ENCODE measurements at places on chromosomes 1 and 21.

DNA sequence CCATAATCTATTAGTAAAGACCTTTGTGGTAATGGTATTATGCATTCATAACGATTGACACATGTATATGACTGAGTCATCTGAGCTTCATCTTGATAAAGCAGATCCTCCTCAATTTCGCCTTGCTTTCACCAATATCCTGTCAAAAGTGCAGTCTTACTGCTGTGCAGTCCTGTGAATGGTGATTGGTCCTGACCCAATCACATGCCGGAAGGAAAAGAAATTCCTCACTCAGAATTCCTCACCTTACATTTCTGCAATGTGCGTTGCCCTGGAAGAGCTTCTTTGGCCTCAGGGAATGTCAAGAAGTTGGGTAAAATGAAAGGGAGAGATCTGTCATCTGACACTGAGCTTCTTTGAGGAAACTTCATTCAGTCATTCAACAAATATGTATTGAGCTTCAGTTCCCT lies 121.0 kb upstream of the TSPAN2 start:
- no peak for DNase-seq

- no peak for DNase-seq
These were observed 16.0 kb downstream of the RRP1 start for GRCh38 chr21:43805275-43805800.

DNA sequence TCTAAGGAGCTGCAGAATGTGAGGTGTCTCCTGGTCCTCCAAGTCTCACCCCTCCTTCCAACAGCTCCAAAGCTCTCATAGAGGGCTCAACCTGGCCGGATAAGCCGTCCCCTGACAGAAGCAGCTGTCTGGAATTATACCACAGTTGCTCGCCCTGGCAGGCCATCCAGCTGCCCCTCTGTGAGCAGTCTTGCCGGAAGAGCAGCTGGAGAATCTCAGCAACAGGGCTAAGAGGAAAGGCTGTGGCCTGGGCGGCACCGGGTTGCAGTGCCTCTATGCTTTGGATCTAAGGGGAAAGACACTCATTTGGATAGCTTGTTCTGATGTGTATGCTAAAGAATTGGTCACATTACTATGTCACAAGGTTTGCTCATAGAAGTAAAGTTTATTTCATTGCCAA lies 12.4 kb downstream of the TMCC2 start:
- no peak for DNase-seq

- DNase-seq: no peak
These were observed 8.0 kb downstream of the RABGAP1L start for GRCh38 chr1:174167265-174167803.

GRCh38 chr1:233281711-233282581 lies 13.6 kb downstream of the PCNX2 start:
- no peak for DNase-seq

DNA sequence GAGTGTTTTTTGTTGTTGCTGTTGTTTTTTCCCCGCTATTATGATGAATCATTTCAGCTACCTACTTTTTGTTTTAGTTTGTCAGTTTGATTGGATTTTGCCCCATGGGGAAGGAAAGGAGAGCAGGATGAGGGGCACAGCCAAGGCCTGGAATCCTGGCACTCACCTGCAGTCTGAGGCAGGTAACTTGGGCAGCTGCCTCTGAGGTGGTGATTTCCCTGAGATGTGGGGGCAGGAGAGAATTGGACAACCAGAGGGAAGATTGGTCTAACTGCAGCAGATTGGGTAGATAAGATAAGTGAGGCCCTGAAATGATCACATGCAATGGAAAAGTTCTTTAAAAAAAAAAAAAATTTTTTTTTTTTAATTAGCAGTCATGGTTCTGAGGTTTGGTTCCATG lies 1.5 kb upstream of the LAX1 start:
- DNase-seq: no peak

DNA sequence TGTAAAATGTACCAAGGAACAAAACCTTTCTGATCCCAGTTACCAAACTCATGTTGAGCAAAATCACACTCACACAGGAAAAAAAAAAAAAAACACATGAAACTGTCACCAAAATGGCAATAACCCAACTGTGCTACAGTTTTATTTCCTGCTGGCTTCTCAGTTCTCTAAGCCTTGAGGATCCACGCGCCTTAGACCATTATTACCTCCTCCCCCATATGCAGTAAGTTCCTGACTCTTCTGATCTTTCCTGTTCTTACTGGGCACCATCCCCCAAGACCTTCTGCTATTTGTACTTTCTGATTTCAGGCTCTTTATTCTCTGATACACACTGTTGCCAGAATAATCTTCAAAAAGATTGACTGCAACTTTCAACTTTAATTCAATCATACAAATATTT lies 79.6 kb downstream of the SLC45A1 start:
- DNase-seq: no peak

DNA sequence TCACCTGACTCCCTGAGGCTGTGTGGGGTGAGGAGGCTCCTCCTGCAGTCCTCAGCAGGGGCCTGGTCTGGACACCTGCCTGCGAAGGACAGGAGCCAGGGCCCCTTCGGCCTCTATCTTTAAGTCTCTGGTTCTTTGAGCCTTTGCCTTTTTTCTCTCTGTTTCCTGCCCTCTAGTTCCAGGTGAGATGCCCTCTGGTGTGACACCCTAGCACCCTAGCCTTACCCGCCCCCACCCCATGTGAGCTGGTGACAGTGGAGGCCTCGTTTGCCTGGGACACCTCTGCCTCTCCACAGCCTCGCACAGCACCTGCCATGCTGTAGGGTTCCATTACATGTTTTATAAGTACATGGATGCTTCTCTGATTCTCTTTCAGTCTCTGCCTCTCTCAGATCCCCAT lies 47.3 kb downstream of the DDX20 start:
- no peak for DNase-seq

Measured in activated CD4-positive, CD25-positive, alpha-beta regulatory T cell (primary cell).